ENCODE measurements at places on chromosomes 11 and 22.

GRCh38 chr11:29485641-29486040, 531.2 kb downstream of the KCNA4 start:
- no peak for DNase-seq

DNA sequence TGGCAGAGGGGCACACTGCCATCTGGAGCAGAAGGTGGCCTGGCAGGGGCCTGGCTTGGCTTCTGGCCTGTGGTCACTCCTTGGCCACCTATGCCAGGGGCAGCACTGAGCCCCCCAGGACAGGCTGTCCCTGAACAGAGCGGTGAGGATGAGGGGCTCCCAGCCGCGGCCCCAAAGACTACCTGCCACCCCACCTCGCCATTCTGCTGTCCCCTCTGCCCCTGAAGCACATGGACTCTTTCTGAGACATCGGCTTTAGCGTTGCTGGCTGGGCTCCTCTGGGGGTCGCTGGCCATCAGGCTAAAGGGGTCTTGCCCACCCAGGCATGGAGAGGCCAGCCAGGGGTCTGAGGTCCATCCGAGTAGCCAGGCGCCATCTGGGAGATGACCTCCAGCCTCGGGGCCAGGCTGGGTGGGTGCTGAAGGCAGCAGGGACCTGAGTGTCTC, 87.8 kb downstream of the WNT7B start:
- DNase-seq = no peak

DNA sequence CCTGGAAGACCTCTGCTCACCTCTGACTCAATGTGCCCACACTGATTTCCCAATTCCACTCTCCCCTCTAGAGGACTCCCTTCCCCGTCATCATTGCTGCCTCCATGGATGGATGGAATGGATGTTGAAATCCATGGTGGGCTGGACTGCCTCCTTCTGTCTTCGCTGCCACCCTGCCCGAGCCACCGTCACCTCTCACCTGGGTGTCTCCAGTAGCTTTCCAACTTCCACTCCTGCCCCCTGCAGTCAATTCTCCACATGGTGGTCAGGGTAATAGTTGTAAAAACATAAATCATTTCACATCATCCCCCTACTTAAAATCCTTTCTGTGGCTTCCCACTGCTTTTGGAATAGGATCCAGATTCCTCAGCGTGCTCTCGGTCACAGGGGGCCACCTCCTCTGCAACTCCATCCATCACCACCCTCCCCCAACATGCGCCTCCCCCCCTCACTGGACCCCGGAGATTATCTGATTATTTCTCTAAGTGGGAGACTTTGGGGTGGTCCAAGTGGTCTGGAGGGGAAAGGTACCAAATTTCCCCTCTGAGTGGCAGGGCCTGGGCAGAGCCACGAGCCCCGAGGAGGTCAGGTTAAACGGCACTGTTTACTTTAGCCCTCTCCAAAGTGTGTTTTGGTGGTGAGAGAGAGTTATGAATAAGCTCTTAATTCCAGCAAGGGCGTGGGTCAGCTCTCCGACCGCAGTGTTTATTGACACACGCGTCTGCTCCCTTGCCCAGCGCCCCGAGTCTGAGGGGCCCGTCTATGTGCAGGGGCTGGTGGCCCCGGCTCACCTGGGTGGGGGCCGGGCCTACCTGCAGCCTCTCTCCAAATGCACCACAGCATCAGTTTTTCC, 313.7 kb downstream of the MN1 start:
- DNase-seq = no peak

GRCh38 chr11:72777755-72778278, 16.0 kb downstream of the STARD10 start:
- no peak for DNase-seq

- no peak for DNase-seq
Measured at GRCh38 chr11:133995066-133995465, 38.3 kb upstream of the IGSF9B start.

GRCh38 chr11:128214263-128214662, 373.1 kb downstream of the ETS1 start:
- DNase-seq = no peak

DNA sequence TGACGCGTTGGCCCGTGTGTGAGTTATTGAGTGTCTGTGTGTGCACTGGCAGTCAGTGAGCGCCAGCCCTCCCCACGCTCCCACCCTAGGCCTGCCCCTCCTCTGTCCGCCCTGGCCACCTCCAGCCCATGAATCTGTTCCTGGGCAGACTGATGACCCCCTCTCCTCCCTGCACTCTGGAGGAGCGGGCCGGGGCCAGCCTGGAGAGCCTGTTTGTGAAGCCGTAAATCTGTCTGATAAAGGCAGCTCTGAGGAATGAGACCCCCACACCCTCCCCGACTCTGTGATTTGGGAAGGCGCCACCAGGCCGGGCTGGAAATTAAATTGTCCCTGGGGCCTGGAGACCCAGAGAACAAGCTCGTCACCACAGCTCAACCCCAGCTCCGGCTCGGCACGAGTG, 8.6 kb downstream of the TSSC4 start:
- DNase-seq = no peak

- DNase-seq = no peak
Measured at GRCh38 chr11:95989076-95989605, 65.2 kb upstream of the MTMR2 start.

DNA sequence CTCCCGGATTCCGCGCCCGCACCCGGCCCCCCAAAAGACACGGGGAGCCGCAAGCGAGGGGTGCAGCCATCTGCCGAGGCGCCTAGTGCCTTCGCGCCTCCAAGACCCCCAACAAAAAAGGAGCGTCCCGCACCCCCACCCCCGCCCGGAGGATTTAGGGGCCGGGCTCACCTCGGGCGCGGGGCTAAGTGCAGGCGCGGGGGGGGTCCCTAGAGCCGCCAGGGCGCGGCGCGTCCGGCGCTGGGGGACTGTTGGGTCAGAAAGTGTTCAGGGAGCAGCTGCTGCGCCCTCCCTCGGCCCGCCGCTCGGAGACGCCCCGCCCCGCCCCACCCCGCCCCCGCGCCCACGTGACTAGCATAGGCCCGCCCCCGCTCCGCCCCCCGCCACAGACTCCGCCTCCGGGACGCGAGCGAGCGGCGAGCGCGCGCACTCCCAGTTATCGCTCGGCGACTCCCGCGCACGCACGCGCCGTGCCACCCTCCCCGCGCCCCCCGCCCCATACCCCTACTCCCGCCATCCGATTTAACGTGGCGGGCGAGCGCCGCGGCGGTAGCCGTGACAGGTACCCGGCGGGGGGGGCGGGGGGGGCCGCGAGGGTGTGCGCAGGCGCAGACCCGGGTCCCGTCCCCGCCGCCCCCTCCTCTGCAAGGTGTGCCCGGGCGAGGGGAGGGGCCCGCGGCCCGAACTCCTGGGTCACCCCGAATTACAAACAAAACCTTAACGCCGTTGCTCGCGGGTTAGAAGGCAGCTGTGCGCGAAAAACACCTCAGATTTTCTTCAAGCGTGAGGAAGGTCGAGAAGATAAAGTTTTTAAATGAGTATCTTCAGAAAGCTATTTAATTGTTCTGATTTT, 56.2 kb downstream of the KCNJ4 start:
- DNase-seq = peak; percentile 73

GRCh38 chr11:31619980-31620379, 110.4 kb downstream of the ELP4 start:
- no peak for DNase-seq

GRCh38 chr22:28918550-28919271, 35.3 kb downstream of the ZNRF3 start:
- no peak for DNase-seq

DNA sequence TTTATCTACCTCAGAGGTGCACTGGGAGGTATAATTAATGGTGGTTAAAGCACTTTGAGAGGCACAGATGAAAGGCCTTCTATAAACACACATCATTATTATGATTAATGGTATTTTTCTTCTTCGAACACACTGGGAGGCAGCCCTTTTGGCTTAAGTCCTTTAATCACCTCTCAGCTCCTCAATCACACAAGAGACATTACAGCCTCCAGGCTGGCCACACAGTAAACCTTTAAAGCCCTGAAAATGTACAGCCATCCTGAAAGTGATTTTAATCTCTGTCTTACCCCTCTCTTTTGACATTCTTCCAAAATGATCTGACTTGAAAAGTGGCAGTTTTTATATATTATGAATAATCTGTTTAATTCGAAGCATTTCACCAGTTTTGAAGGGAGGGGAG, 54.3 kb upstream of the VSTM5 start:
- DNase-seq = no peak

GRCh38 chr11:65590240-65590738, 5.3 kb downstream of the KCNK7 start:
- no peak for DNase-seq

DNA sequence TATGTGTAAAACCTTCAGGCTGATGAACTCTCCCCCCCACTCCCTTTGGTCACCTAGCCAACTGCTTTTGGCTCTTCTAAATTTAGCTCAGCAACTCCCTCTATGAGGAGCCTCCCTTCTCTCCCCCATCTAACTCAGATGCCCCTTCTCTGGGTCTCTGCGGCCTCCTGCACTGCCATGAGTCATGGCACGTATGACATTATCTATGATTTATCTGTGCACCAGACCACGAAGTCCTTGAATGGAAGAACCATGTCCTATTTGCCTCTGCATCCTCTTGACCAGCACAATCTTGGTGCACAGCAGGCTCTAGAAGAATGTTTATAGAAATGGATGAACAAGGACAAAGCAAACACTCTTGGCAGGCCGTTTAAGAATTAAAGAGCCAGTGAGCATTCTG, 46.0 kb downstream of the RPL27A start:
- DNase-seq = no peak

DNA sequence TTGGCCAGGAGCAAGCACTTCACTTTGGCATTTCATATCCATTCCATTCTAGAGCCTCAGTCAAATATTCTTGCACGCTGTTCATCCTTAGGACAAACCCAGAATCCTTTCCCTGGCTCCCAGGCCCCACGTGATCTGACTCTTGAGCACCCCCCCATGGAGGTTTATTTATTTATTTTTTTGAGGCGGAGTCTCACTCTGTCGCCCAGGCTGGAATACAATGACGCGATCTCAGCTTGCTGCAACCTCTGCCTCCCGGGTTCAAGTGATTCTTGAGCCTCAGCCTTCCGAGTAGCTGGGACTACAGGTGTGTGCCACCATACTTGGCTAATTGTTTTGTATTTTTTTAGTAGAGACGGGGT, 12.7 kb upstream of the TSGA10IP start:
- no peak for DNase-seq

- no peak for DNase-seq
Measured at GRCh38 chr11:100851147-100851546, 164.1 kb downstream of the ARHGAP42 start.

GRCh38 chr11:47222696-47223095, 7.9 kb downstream of the DDB2 start:
- no peak for DNase-seq

DNA sequence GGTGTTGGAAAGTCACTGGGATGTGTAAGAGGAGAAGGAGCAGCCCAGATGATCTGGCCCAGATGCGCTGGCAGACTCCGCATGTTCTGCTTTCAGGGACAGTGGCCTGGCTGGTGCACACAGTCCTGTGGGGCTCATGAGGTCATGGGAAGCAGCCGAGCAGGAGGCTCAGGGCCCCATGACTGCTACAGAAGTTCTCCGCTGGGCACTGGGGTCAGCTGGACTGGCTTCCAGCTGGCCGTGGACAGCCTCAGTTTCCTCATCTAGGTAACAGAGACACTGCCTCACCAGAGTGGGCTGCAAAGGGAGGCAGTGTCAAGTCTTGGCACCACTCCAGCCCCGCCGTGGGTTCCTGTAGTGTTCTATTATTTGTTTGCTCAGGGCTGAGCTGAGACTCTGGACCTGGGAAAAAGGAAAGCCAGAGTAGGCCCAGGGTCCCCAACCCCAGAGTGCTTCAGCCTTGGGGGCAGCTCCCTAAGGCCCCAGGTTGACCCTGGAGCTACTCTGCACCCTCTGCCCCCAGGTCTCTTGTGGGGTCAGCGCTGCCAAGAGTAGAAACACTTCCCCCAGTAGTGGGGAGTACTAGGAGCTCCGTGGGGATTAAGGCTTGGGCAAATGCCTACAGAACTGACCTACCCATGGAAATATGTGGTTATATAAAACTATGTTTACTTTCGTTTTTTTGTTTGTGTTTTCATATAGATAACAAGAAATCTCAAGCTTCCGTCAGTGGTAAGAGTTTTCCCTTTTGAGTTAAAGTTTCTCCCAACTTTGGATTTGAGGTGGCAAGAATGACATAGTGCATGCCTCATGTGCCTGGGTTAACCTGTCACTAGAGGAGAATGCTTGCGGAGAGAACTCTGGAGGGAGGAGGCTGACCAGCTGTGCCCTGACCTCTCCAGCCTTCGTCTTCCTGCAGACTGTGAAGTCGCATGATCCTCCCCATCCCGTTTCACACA, 45.3 kb downstream of the MED15 start:
- DNase-seq = no peak

DNA sequence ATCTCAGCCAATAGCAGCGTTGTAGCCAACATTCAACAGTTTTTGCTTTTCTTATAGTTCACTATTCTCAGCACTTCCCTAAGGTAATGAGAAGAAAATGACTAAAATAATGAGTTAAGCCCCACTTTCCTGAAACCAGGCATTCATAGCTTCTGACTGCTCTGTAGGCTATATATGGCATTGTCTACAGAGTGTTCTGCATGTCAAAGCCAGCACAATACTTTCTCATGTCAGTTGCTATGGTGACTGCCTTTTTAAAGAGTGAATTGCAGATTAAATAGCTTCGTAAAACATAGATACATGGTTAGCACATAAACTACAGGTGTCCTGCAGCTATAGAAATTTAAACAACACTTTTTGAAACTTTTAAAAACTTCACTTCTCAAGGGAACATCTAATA, 1256.1 kb upstream of the CNTN5 start:
- DNase-seq = no peak

DNA sequence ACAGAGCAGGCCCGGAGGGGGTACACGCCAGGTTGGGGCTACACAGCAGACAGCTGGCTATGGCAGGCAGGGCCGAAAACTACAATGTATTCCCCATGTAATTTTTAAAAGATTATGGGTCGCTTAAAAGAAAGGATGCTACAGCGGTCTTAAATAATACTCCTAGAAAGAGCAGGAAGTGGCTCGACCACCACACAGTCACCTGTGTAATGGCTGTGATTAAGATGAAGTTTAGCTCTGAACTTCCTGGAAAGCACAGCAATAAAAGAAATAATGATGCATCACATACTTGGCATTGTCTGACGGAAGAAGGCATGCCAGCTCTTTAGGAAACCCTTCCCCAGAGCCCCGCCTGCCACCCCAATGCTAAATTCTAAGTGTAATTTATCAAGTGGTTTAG, 32.6 kb downstream of the WNT11 start:
- DNase-seq = no peak

DNA sequence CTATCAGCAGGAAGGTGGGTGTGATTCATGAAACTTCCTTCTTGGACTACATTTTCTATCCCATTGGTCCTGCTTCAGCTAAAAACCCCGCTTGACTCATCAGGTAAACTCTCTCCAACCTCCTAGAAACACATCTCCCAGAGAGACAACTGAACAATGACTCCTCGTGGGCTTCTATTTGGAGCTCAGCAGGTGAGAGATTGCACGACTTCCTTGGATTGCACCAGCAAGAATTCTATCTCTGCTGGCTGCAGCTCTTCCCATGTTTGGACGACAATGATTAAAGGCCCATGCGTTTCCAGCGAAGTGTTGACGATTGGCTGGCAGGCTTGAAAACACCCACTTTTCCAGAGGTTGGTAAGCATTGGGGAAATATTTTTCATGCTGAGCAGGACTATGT, 216.1 kb upstream of the NTM start:
- no peak for DNase-seq

GRCh38 chr22:26635117-26635516, 13.4 kb downstream of the CRYBA4 start:
- no peak for DNase-seq
